ENCODE measurements at places on chromosomes 16 and 17.

DNA sequence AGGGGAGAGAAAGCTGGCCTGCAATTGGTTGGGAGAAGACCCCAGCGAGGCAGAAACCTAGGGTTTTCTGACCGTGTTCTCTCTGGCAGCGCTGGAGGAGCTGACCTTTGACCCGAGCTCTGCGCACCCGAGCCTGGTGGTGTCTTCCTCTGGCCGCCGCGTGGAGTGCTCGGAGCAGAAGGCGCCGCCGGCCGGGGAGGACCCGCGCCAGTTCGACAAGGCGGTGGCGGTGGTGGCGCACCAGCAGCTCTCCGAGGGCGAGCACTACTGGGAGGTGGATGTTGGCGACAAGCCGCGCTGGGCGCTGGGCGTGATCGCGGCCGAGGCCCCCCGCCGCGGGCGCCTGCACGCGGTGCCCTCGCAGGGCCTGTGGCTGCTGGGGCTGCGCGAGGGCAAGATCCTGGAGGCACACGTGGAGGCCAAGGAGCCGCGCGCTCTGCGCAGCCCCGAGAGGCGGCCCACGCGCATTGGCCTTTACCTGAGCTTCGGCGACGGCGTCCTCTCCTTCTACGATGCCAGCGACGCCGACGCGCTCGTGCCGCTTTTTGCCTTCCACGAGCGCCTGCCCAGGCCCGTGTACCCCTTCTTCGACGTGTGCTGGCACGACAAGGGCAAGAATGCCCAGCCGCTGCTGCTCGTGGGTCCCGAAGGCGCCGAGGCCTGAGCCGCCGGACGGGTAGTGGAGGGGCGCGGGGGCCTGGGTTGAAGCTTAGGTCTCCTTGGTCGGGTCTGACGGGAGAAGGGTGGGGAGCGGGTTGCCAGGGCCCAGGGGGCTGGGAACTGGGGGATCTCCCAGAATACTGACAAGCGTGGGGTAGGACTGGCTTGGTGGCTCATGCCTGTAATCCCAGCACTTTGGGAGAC, 7.4 kb upstream of the PYDC1 start:
- no peak for DNase-seq

DNA sequence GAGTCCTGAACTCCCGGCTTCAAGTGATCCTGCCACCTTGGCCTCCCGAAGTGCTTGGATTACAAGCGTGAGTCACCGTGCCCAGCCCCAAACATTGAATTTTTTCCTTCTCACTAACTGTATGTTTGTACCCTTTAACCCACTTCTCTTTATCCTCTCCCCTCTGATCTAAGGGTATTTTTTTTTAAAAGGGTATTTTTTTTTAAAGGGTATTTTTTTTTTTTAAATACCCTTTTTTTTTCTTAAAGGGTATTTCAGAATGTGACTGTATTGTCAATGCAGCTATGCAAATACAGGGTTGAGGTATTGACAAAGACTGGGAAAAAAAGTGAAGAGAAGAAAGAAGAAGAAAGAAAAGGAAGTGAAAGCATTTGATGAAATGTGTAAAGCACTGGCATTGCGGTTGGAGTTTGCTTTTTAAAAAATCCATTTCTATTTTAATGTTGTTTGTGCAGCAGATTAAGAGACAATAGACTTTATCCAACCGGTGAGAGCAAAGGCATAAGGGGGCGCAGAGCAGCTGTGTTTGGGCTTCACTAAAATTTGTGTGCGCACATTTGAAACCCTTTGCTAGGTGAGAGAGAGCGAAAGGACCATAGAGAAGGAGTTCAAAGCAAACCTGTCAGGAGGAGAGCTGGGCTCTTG, 42.4 kb downstream of the SYT17 start:
- DNase-seq: no peak

DNA sequence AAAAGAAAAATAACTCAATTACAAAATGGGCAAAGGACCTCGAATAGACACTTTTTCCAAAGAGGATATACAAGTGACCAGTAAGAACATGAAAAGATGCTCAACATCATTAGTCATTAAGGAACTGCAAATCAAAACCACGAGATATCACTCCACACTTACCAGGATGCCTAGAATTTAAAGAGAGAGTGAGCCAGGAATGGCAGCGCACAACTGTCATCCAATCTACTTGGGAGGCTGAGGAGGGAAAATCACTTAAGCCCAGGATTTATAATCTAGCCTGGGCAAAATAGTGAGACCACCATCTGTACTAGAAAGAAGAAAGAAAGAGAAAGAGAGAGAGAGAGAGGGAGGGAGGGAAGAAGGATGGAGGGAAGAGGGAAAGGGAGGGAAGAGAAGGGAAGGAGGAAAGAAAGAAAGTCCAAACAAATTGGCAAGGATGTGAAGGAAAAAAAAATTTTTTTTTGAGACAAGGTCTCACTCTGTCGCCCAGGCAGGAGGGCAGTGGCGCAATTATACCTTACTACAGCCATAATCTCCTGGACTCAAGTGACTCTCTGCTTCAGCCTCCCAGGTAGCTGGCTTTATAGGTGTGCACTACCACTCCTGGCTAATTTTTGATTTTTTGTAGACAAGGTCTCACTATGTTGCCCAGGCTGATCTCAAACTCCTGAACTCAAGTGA, 22.6 kb downstream of the TBX2 start:
- DNase-seq: no peak

GRCh38 chr17:73227944-73228343, 33.7 kb downstream of the CPSF4L start:
- DNase-seq: no peak

DNA sequence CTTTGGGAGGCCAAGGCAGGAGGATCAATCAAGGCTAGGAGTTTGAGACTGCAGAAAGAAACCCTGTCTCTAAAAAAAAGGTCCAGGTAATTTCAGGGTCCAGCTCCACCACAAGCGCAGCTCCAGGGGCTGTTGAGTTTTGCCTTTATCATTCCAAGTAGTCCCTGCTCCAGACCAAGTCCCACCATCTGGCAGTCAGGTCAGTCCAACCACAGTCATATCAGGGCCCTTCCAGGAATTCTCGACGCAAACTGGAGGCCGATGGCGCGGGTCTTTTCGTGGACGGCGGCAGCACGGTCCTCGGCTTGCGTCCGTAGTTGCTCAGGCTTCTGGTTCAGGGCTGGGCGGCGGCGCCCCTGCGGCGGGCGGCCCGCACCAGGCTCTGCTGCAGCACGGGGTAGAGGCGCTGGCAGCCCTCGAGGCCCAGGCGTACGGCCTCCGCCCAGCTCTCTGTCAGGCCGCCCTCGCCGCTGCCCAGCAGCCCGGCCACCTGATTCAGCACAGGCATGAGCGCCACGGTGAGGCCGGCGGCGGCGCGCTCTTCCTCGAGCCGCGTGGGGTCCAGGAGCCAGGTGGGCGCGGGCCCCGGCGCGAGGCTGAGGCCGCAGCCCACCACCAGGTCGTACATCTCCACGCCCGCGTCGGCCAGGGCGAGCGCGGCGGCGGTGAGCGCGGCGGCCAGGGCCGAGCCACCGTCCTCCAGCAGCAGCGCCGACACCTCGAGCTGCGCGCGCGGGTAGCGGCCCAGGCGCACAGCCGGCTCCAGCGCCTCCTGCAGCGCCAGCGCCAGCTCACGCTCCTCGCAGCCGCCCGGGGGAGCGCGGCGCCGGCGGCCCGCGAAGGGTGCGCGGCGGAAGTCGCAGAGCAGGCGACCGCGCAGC, 752 bp downstream of the EXOSC6 start:
- no peak for DNase-seq

DNA sequence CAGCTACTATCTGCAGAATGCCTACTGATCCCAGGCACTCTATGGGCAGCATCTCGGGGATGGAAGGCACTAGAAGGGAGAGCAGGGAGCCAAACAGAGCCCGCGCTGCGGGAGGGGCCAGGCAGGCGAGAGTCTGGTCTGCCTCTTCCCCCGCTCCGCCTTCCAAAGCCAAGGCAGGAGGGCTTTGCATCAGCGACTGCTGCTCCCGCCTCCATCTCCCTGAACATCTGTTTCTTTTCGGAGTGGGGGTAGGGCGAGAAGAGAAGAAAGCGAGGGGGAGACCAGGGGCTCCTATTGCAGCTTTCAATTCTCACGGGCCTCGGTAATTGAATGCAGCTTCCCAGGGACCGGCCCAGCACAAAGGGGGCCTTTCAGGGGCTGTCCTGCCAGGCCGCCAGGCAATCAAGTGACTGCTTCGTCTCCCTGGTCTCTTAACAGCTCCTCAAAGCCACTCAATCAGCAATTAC, 31.4 kb upstream of the CDC42EP4 start:
- DNase-seq: no peak

GRCh38 chr17:57892820-57893595, 43.2 kb upstream of the MRPS23 start:
- no peak for DNase-seq

DNA sequence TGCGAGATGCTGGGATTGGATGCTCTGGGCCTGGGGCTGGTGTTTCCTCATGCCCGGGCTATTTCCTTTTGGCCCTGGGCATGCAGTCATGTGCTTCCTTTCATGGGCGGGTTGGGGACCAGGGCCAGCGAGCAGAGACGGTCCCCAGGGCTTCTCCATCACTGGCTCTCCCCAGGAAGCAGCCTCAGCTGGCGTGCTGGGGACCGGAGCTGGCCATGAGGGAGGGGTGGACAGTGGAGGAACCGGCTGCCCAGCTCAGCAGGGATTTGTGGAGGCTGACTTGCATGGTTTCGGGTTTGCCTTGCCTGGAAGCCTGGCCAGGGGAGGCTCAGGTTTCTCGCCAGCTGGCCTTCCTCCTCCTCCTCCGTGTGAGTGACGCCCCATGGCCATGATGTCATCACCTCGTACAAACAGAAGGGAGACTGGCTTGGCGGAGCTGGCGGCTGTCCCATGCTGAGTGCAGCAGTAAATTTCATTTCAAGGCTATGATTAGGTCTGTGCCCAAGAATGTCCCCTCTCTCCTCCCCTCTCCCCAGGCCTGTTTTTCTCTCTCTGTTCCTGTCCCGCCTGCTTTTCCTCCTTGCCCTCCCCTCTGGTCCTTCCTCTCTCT, 8.9 kb upstream of the TIMP2 start:
- no peak for DNase-seq

DNA sequence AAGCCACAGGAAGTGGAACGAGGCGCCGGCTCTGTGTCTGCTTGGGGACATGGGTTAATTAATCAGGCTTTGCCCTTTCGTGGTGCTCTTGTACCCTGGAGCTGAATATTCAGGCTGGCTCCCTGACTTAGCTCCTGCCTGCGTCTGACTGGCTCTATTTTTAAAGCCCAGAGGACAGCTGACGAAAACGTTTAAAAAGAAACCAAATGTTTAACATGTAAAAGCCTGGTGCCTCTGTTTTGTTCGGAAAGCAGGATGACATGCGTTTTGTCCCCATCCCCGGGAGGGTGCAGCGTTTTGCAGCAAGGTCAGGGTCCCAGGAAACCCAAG, 61.1 kb downstream of the NT5M start:
- DNase-seq: no peak

DNA sequence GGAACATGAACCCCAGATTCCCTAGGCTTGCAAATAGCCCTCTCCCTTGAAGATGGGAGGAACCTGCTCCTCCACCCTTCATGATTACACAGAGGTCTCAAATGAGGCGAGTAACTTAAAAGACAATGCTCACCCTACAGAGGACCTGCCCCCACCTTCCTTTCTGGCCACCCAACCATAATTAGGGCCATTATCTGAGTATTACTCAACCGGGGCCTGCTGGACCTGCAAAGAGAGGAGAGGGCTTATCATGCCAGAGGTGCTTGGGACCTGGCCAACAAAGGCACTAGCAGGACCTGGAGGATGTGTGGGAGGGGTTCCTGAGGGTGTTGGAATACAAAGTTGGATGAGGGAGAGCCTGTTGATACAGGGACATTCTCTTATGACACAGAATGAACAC, 42.4 kb downstream of the RNF157 start:
- no peak for DNase-seq

DNA sequence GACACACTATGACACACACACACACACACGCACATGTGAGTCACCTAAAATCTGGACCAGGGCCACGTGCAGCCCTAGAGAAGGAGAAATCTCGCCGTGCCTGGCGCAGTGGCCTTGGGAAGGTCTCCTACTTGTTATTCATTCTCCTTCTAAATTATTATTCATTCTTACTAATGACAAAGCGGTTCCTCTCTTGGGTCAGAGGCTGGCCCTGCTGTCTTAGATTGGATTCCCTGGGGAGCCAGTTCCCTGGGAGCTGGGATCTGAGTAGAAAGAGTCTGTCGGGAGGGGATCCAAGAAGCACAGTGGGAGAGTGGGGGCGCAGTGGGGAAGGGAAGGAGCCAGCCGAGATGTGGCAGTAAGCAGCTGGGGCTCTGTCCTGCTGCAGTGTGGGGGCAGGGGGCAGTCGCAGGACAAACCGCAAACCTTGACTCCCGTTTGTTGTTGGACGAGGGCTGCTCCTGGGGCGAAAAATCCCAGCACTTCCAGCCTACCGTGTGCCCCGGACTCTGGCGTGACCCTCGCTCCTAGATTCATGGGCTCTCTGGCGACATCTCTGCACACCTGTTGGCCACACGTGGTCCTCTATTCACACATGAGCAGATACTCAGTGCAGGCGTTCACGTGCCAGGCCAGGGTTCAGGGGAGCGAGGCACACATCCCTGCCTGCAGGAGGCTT, 18.7 kb upstream of the JPH3 start:
- no peak for DNase-seq

DNA sequence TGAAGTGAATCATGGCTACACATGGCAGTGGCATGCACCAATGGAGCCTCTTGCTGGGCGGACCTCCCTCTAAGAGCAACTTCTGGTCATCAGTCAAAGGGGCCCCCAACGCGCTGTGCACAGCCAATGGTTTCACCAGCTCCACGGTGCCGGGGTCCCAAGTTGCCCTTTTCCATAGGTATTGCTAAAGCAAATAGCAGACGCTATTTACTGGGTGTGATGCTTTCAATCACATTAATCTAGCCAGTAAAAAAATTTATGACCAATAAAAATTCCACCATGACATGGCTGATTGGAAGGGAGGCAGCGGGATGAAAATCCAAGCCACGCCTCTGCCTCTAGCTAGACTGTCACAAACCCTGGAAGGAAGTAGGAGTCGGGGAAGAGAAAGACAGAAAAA, 680.3 kb upstream of the SOX9 start:
- DNase-seq: no peak

GRCh38 chr16:18841833-18842525, 40.6 kb upstream of the ARL6IP1 start:
- no peak for DNase-seq

GRCh38 chr16:71867939-71868338, 16.0 kb downstream of the ZNF821 start:
- no peak for DNase-seq

- no peak for DNase-seq
Measured at GRCh38 chr16:22122239-22122638, 29.9 kb downstream of the VWA3A start.

GRCh38 chr17:44501866-44502375, 1.3 kb downstream of the GPATCH8 start:
- DNase-seq: no peak

DNA sequence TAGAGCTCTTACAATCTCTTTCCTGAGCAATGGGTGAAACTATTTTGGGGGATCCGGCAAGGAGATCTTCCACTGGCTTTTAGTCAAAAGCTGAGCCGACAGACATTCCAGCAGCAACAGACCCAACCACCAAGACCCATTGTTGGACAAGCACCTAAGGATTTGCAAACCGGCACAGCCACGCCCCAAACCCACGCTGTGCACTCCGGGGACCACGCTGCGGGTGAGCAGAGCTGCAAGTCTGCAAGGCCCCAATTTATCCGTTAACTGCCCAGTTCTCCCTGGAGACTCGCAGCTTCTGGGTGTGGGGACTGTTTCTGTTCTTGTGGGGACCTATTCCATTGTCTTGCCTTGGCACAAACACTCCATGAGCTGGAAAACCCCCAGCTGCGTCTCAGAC, 45.9 kb downstream of the C16orf95 start:
- DNase-seq: no peak
